ENCODE measurements at places on chromosomes 12 and 14.

- no peak for DNase-seq
These were observed 4.6 kb downstream of the FAM177A1 start for GRCh38 chr14:35050652-35051051.

GRCh38 chr12:56158926-56159461, 835 bp downstream of the MYL6 start:
- DNase-seq, result peak; percentile 75

GRCh38 chr14:63654346-63654745, 12.7 kb upstream of the WDR89 start:
- no peak for DNase-seq

DNA sequence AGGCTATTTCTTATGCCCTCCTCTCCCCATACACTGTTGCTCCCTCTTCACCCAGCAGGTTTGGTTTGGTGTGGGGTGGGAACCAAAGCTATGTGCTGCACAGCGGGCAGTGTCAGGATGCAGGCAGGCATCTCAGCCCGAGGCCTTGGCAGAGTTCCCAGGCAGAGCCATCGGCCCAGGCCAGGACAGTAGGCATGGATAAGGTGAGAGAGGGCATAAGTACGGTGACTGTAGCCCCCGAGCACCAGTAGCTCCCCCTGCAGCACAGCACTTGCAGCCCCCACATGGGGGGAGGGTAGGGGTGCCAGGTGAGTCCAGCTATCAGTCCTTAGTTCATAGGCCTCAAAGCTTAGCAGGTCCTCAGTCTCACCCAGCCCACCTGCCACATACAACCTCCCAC, 7.2 kb downstream of the KLHL33 start:
- no peak for DNase-seq

- DNase-seq, result no peak
These were observed 187.4 kb upstream of the PRMT8 start for GRCh38 chr12:3303410-3304136.

GRCh38 chr14:51609251-51609954, 42.3 kb upstream of the FRMD6 start:
- DNase-seq, result no peak

DNA sequence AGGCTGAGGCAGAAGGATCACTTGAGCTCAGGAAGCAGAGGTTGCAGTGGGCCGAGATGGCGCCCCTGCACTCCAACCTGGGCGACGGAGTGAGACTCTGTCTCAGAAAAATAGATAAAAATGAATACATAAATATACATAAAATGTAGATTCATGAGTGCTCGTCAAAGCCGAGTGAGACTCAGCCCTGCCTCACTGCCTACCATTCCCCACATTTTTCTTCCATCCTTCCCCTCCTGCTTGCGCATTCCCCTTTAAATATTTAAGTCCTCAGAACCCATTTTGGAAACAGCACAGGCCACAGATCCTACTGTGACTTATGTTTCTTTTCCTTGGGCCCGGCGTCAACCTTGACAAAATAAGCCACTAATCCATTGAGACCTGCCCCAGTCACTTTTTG, 31.9 kb upstream of the AACS start:
- DNase-seq, result no peak
